ENCODE measurements at places on chromosomes 4 and X.

DNA sequence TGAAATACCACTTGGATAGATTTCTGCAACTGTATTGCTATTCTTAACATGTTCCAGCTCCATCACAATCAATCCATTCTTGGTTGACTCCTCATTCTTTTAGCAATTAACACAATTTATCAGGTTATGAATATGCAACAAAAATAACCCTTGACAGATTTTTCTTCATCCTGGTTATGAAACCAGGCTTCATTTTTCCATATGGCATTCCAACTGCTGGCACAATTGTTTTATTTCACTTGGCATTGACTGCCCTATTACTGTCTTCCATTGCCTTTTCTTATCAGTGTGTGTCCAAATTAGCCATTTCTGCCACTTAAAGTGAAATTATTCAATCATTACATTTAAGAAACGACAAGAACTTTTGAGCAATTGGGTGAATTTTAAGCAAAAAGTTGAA is 388.8 kb upstream of the EPHA5 start:
- H3K4me3 ChIP-seq, result no peak overlapping the region
- no peak overlapping the region for H3K27ac ChIP-seq
- H3K4me1 ChIP-seq, result no peaks in the 10 kb centered on the region
- no peak for DNase-seq

DNA sequence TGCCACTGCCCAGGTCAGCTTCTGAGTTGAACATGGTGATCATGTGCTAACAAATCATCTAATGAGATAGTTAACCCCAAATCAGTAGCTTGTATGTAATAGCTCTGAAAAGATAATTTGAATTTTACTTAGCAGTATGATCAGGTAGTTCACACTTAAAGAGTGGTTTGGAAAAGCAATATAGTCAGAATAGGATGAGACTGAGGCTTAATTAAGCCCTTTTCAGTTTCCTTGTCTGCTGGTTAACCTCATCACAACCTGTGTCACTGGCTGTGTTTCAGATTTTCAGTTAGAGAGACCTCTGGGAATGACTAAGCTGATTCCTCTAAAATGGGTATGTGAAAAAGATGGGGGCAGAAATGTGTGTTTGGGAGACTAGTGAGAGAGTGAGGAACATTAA is 38.1 kb downstream of the GPR174 start:
- no peak for DNase-seq
- H3K4me3 ChIP-seq, result no peak overlapping the region
- H3K27ac ChIP-seq, result no peak overlapping the region
- H3K4me1 ChIP-seq, result no peaks in the 10 kb centered on the region
- no peaks in the 10 kb centered on the region for H3K36me3 ChIP-seq

GRCh38 chr4:138864961-138865720 is 150.4 kb upstream of the NOCT start:
- H3K27ac ChIP-seq, result no peak overlapping the region
- H3K36me3 ChIP-seq, result no peaks in the 10 kb centered on the region
- no peaks in the 10 kb centered on the region for H3K4me1 ChIP-seq

DNA sequence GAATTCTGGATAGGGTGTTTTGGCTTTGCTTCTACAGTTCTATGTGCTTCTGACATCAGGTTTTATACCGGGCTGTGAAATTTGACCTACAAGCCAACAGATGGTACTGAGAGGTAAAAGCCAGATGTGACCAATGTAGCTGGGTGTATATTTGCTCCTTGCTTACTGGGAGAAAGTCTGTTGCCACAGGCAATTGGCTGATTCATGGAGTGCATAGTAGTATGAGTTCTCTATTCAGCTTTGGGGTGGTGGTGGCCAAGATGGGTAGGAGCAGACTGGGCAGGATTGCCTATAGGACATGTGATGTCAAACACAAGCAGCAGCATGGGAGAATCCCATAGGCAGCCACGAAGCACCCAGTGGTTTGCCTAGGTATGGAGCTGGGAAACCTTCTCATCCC is 1827.0 kb downstream of the C4orf33 start:
- no peaks in the 10 kb centered on the region for H3K4me1 ChIP-seq
- H3K4me3 ChIP-seq, result no peak overlapping the region
- no peak overlapping the region for H3K27ac ChIP-seq
- H3K36me3 ChIP-seq, result no peaks in the 10 kb centered on the region
- DNase-seq, result no peak

- no peak overlapping the region for H3K4me3 ChIP-seq
- H3K27ac ChIP-seq, result no peak overlapping the region
- H3K4me1 ChIP-seq, result no peaks in the 10 kb centered on the region
- H3K36me3 ChIP-seq, result no peaks in the 10 kb centered on the region
- H3K27me3 ChIP-seq, result no peaks in the 10 kb centered on the region
Measured at GRCh38 chrX:136691028-136691809, 43.3 kb downstream of the CD40LG start.

DNA sequence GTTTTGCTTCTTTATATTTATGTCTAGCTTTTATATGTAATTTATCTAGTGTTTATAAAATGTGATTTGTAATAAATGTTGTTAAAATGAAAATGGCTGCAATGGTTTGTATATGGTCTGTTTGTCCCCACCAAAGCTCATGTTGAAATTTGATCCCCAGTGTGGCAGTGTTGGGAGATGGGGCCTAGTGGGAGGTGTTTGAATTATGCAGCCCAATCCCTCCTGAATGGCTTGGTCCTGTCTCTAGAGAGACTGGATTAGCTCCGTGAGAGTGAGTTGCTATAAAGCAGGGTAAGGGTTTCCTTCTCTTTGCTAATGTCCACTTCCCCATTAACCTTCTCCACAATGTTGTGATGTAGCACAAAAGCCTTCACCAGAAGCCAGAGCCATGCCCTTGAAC is 30.0 kb upstream of the JADE3 start:
- H3K36me3 ChIP-seq, result peaks cover 10% of the 10 kb centered on the region
- DNase-seq, result no peak
- H3K27me3 ChIP-seq, result no peaks in the 10 kb centered on the region
- H3K4me3 ChIP-seq, result no peak overlapping the region

GRCh38 chr4:71188156-71188640 is 150.6 kb upstream of the SLC4A4 start:
- DNase-seq, result no peak
- H3K36me3 ChIP-seq, result no peaks in the 10 kb centered on the region
- H3K4me3 ChIP-seq, result peak overlapping the region; percentile 76
- H3K27ac ChIP-seq, result peak overlapping the region; percentile 15
- peaks cover 5% of the 10 kb centered on the region for H3K27me3 ChIP-seq
- peaks cover 13% of the 10 kb centered on the region for H3K4me1 ChIP-seq

- H3K4me3 ChIP-seq, result no peak overlapping the region
- H3K36me3 ChIP-seq, result no peaks in the 10 kb centered on the region
- no peak overlapping the region for H3K27ac ChIP-seq
Measured at GRCh38 chr4:94480362-94480951, 28.7 kb downstream of the PDLIM5 start.

- peak overlapping the region; percentile 61 for H3K27ac ChIP-seq
- H3K4me1 ChIP-seq, result peaks cover 14% of the 10 kb centered on the region
- no peaks in the 10 kb centered on the region for H3K36me3 ChIP-seq
- DNase-seq, result peak; percentile 72
Measured at GRCh38 chr4:54658252-54659093, 716 bp downstream of the KIT start.

- H3K27ac ChIP-seq, result no peak overlapping the region
- DNase-seq, result no peak
- no peaks in the 10 kb centered on the region for H3K4me1 ChIP-seq
- H3K4me3 ChIP-seq, result no peak overlapping the region
- H3K36me3 ChIP-seq, result no peaks in the 10 kb centered on the region
Measured at GRCh38 chr4:14967982-14968381, 34.3 kb upstream of the CPEB2 start.

DNA sequence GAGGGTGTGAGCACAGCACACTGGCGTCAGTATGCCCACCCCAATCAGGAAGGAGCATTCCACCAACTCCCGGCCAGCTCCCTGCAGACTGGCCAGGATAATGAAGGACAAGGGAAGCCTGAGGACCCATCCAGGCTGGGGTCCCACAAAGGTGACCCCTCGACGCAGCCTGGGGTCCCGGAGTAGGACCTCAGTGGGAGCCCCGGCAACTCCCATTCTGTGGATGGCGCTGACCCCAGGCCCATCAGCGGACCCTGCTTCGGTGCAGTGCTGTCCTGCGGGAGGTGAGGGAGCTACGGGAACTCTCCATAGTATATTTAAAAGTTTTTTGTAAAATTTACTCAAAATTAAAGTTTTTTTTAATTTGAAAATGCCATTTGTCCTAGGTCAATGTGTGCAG is 137.7 kb upstream of the NKX1-1 start:
- H3K36me3 ChIP-seq, result no peaks in the 10 kb centered on the region
- no peak overlapping the region for H3K27ac ChIP-seq
- no peaks in the 10 kb centered on the region for H3K27me3 ChIP-seq
- H3K4me1 ChIP-seq, result peaks cover 10% of the 10 kb centered on the region

DNA sequence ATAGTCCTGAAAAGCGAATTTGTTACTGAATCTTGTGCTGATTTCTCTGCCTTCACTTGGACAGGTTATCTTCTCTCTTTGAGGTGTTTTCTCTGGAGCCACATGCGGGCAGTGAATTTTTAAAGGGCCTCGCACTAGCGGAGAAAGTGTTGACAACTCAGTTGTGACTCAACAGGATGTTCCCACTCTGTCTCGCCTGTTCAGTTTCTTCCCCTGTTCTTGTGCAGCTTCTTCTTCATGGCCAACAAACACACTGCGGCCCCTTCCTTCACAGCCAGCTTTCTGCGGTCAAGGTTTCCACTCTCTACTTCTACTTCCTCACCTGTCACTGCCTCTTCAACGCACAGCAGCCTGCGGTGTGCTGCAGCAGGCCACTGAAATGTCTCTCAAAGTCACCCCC is 1.1 kb upstream of the SHROOM4 start:
- no peak for DNase-seq
- no peaks in the 10 kb centered on the region for H3K27me3 ChIP-seq
- no peak overlapping the region for H3K27ac ChIP-seq
- no peaks in the 10 kb centered on the region for H3K36me3 ChIP-seq
- no peak overlapping the region for H3K4me3 ChIP-seq
- H3K4me1 ChIP-seq, result no peaks in the 10 kb centered on the region

GRCh38 chr4:79495447-79495846 is 87.4 kb upstream of the GK2 start:
- no peak overlapping the region for H3K27ac ChIP-seq
- H3K4me1 ChIP-seq, result no peaks in the 10 kb centered on the region
- no peak overlapping the region for H3K4me3 ChIP-seq
- H3K36me3 ChIP-seq, result no peaks in the 10 kb centered on the region
- DNase-seq, result no peak

- H3K4me3 ChIP-seq, result no peak overlapping the region
- H3K27ac ChIP-seq, result no peak overlapping the region
- H3K36me3 ChIP-seq, result no peaks in the 10 kb centered on the region
Measured at GRCh38 chr4:186013419-186014186, 55.4 kb upstream of the TLR3 start.

- no peaks in the 10 kb centered on the region for H3K4me1 ChIP-seq
- no peak overlapping the region for H3K4me3 ChIP-seq
- H3K36me3 ChIP-seq, result no peaks in the 10 kb centered on the region
Measured at GRCh38 chr4:43348591-43348990, 456.1 kb downstream of the GRXCR1 start.

- H3K27me3 ChIP-seq, result peaks cover 17% of the 10 kb centered on the region
- peak; percentile 85 for DNase-seq
- H3K36me3 ChIP-seq, result no peaks in the 10 kb centered on the region
- H3K4me1 ChIP-seq, result peaks cover 4% of the 10 kb centered on the region
- H3K4me3 ChIP-seq, result peak within 1 kb of the TSS; percentile 39
- H3K27ac ChIP-seq, result no peak within 1 kb of the TSS
Measured at GRCh38 chrX:86148024-86148511, at the start of gene DACH2. Gene DACH2 (plus strand): TSS chrX:86148451.

DNA sequence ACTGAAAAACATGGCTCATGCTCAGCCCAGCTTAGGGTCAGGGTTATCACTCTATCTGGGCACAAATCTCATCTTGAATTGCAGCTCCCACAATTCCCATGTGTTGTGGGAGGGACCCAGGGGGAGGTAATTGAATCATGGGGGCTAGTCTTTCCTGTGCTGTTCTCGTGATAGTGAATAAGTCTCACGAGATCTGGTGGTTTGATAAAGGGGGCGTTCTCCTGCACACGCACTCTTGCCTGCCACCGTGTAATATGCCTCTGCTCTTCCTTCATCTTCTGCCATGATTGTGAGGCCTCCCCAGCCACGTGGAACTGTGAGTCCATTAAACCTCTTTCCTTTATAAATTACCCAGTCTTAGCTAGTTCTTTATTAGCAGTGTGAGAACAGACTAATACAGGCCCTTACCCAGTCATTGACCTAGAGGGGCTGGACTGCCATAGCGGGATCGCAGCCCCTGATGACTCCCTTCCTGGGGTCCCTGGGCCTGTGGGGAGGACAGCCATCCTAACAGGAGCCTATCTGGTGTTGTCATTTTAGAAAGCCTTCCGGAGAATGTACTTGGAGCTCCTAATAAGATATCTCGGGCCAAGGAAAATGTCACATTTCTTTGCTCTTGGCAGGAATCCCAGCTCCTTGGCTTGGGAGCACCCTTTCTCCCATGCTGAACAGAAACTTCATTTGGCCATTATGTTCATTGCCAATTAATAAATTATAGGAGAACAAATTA is 112.6 kb downstream of the PHKA2 start:
- no peak for DNase-seq
- no peaks in the 10 kb centered on the region for H3K27me3 ChIP-seq
- no peak overlapping the region for H3K27ac ChIP-seq
- H3K4me3 ChIP-seq, result no peak overlapping the region
- H3K4me1 ChIP-seq, result no peaks in the 10 kb centered on the region
- H3K36me3 ChIP-seq, result no peaks in the 10 kb centered on the region

- no peak for DNase-seq
- H3K27me3 ChIP-seq, result no peaks in the 10 kb centered on the region
- peak overlapping the region; percentile 94 for H3K27ac ChIP-seq
- H3K4me3 ChIP-seq, result peak overlapping the region; percentile 61
- peaks cover 7% of the 10 kb centered on the region for H3K4me1 ChIP-seq
- H3K36me3 ChIP-seq, result peaks cover 6% of the 10 kb centered on the region
Measured at GRCh38 chrX:71365356-71365874, 742 bp upstream of the TAF1 start.

GRCh38 chr4:184647266-184648053 is 1.8 kb downstream of the CASP3 start:
- H3K27ac ChIP-seq, result peak overlapping the region; percentile 95
- H3K4me3 ChIP-seq, result peak overlapping the region; percentile 86
- no peak for DNase-seq
- H3K36me3 ChIP-seq, result peaks cover 5% of the 10 kb centered on the region

DNA sequence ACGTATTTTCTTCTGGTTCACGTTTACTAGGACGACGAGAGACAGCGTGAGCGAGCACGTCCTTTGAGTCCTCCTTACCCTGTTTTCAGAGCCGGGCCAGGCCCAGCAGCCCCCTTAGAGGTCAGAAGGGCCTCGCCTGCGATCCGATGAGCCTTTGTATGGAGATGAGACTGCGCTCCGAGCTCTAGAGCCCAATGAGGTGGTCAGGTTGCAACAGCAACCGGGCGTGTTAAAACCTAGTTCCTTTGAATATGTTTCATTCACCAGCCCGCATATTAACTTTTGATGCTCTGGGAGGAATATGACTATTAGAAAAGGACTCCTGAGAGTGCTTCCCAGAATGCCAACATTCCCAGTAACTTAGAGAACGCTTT is 55.6 kb upstream of the TADA2B start:
- H3K36me3 ChIP-seq, result no peaks in the 10 kb centered on the region
- H3K4me3 ChIP-seq, result peak overlapping the region; percentile 66
- H3K4me1 ChIP-seq, result peaks cover 56% of the 10 kb centered on the region
- no peak for DNase-seq
- peak overlapping the region; percentile 71 for H3K27ac ChIP-seq
- H3K27me3 ChIP-seq, result no peaks in the 10 kb centered on the region

GRCh38 chr4:98343626-98344025 is 82.4 kb downstream of the RAP1GDS1 start:
- no peaks in the 10 kb centered on the region for H3K4me1 ChIP-seq
- H3K27ac ChIP-seq, result no peak overlapping the region
- H3K27me3 ChIP-seq, result no peaks in the 10 kb centered on the region
- no peak overlapping the region for H3K4me3 ChIP-seq
- H3K36me3 ChIP-seq, result peaks cover 9% of the 10 kb centered on the region
- no peak for DNase-seq

Data from upper lobe of right lung (tissue), 1 donor.